Stimulated activated CD4-positive, alpha-beta T cell treated with anti-CD3 and anti-CD28 coated beads, Interleukin-12 subunit alpha, Interleukin-12 subunit beta, amount 100 ng/mL, for 48 hours (primary cell): ENCODE measurements at places on chromosomes 5 and 9.

GRCh38 chr9:1954238-1954637 is 60.9 kb upstream of the SMARCA2 start:
- DNase-seq, result no peak

DNA sequence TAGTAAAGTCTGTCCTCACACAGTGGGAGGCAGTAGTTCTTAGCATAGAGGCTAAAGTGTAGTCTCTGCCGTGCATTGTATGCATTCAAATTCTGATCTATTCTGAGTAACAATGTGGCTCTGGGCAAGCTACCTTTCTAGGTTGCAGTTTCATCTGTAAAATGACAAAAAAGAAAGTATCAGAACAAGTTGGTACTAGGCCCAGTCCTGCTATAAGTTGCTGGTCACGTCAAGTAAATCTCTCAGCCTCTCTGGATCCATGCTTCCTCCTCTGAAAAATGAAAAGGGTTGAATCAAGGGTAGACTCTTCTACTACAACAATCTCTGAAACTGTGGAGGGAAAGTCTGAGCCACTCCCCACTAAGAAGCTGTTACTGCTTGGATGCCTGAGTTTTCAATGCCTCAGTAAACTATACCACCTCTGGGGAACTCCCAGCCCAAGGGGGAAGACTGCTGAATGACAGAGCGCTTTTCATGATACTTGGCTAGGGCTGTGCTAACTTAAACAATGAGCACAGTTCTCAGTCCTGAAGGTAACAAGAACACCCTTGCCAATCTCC is 34.5 kb upstream of the SPARC start:
- no peak for DNase-seq

GRCh38 chr9:110101531-110102161 is 106.3 kb downstream of the C9orf152 start:
- no peak for DNase-seq

DNA sequence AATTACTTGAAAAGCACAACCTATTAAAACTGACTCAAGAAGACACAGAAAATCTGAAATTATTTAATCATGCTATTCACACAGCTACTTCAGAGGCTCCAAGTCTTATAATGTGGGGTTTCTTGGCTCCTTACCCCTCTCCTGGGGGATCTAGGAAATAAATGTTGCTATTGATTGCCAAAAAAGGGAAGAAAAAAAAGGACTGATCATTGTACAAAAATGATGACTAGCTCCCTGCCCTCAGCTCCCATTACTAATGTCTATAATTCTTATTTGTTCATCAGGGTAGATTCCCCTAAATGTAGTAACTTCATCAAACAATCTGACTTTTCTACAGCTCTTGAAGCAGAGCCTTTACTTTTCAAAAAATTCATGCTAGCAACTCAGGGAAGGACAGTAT is 3.3 kb upstream of the SMC5 start:
- DNase-seq, result no peak

DNA sequence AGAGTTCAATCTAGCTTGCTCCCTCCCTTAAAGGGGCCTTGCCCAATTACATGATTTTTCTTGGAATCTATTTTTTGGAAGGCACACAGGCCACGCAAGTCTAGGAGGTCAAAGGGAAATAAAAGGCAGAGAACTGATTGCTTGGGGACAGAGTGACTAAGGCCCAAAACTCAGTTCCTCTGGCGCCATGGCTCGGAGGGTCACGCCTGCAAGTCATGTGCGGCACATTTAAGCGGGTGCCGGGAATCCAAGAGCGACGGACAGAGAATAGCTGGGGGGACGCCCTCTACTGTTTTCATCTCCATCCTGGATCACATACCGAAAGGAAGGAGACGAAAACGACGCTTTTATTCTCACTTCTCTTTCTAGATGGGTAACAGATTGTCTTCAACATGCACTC is 78.6 kb downstream of the FREM1 start:
- no peak for DNase-seq

DNA sequence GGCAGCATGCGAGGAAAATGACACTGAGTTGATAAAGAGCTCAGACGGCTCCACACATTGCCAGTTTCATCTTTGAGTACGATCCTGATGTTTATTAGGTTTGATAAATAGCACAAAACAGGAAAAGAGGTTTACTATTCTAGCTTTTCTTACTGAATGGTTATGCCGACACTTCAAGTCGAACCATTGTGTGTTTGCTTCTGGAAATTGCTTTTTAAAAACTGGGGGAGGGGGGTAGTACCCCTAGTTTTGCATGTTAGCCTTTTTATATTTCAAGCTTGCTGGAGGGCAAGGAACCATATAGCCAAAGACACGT is 5.2 kb downstream of the PTCH1 start:
- no peak for DNase-seq

DNA sequence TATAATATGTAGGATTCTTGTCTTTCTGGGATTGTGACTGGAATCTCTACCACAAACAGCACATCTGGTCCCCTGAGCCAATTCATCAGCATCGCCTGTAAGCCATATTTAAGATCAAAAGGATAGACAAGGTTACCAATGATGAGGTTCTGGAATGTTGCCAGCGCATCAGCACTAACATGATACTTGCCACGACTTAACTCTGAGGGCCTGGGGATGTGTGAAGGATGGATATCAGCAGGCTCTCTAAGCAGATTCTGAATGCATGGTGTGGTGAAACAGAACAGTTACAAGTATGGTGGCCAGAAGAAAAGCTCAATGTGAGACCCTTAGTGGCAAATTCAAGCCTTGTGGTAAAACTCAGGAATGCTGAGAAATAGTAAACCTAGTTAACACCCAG is 143.0 kb downstream of the XRCC4 start:
- no peak for DNase-seq

GRCh38 chr5:179759581-179760551 is 27.2 kb downstream of the MAML1 start:
- no peak for DNase-seq

DNA sequence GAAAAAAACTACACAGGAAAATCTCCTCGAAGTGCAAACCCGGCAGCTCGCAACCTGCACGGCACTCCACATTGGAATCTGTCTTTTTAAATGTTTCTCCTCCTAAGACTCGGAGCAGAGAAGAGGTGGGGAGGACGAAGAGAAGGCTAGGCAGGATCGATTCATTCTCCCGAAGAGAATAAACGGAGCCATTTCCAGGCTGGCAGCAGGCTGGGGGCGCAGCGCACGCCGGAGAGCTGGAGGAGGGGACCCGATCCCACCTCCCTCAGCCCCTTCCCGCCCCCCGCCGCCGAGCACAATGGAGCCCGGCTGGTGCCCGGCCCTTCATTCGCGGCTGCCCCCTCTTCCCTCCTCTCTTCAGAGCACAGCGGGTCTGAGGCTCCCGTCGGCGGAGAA is 628 bp downstream of the HOMER1 start:
- no peak for DNase-seq

- DNase-seq, result no peak
Observed at GRCh38 chr5:167861129-167861927, 430.1 kb upstream of the WWC1 start.

DNA sequence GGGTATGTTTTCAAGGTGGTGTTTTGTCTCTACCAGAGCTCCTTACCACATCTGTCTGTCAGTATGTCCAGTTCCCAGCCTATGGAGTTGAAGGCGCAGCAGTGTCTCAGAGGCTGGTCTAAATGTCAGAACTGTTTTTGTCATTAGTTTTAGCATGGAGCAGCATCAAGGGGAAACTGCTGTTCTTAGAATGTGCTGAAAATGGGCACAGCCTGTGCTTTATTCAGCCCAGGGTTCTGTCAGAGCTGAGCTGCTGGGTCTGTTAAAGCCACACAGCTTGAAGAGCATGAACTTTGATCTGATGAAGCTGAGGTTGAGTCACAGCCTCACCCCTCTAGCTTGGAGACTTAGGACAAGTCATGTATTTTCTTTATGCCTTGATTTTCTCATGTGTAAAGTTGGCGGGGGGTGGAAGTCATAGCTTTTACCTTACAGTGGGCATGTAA is 71.9 kb downstream of the RALGPS1 start:
- DNase-seq, result peak; percentile 8

GRCh38 chr5:171308453-171309275 is at the start of gene TLX3:
Gene TLX3 (plus strand): TSS chr5:171309248. CDS start chr5:171309366, 118 bp downstream.
- DNase-seq, result no peak

DNA sequence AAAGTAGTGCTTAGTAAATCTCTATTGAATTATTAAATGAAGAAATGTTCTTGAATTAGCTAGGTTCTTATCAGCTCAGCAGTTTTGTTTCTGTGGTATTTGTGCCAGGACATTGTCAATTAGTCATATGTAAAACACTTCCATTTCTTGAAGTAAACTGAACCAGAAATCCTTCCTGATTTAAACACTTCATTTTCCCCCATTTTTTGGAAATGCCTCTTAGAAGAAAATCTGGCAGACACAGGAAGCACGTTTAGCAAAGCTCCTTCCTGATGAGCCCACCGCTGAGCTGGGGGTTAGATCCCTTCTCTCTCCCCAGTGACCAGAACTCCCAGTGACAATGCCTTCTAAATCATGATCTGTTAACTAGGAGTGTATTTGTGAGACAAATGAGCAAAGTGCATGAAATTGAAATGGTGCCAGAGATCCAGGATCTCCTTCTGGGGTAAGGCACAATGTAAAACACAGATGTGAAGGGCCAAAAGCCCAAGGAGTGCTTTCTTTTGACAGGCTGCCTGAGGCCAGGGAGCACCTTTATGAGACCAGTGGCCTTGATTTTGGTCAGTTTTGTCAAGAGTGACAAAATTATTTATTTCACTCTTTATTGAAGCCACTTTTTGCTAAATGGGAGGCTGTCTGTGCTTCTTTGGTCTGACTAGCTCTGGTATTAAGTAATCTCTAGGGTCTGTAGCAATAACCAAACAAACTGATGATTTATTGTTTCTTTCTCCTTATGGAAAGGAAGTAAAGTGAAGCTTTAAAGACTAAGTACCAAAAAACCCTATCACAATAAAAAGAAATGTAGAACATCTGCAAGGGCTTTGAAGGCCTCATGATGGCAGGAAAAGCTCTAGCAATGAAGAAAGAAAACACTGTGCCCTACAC is 25.5 kb upstream of the RUSC2 start:
- DNase-seq, result no peak

DNA sequence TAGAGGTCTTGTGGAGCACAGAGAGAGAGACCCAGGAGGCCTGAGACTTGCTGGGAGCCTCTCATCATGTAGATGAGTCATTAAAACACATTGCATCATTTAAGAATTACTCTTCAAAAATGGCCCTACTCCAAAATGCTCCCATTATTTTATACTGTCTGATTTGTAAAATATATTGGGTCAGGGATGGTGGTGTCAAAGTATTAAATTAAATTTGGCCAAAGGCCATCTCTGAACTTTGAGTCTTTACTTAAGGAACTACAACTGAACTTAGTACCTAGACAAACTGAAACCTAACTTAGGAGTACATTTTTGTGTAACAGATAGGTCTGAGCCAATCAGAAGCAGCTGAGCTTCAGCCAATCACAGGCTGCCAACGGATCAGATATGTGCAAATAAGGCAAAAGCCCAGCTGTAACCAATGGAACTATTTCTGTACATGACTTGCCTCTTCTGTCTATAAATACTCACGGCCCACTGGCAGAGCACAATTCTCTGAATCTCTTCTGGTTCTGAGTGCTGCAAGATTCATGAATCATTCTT is 657.2 kb downstream of the TLE1 start:
- no peak for DNase-seq

- no peak for DNase-seq
Observed at GRCh38 chr5:125044491-125045282, 298.2 kb upstream of the ZNF608 start.

DNA sequence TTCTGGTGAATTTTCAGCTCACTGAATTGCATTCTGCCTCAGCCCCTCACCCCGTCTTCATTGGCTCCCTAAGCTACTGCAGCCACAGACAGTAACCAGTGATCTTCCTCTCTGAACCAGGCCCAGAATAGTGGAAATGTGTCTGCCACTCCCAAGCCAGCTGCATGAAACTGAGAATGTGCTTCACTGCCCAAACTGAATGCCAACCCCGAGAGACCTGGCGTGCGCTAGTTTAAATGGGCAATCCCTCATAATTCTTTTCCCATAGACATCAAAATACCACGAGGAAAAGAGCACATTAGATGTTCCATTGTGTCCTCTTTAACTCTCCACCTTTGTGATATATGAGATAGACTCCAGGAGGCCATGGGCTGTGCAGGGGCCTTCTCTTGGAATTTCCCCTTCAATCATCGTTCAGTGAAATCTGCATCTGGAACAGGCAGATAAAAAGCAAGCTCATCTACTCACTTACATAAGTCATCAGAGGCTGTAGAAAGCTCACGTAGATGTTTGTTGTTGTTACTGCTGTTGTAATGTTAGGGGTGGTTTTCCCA is 320.2 kb downstream of the NFIB start:
- DNase-seq, result no peak

- no peak for DNase-seq
Observed at GRCh38 chr5:151890299-151890698, 34.4 kb downstream of the GLRA1 start.

DNA sequence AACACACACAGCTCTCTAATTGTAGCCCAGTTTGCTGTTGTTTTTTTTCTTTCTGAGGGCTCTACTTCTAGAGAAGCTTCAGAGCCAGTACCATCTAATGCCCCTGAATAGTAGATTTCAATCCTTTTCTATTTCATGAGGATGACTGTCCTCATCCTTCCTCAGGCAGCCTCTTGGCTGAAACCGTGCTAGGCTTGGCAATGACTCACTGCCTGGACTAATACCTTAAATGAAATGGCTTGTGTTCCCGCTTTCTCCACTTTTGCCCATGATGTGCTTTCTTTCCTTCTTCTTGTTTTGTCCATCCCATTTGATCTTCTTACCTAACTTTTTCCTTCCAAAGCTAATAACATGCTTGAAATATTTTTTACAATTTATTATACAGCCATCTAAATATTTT is 80.1 kb downstream of the ITGA1 start:
- no peak for DNase-seq

DNA sequence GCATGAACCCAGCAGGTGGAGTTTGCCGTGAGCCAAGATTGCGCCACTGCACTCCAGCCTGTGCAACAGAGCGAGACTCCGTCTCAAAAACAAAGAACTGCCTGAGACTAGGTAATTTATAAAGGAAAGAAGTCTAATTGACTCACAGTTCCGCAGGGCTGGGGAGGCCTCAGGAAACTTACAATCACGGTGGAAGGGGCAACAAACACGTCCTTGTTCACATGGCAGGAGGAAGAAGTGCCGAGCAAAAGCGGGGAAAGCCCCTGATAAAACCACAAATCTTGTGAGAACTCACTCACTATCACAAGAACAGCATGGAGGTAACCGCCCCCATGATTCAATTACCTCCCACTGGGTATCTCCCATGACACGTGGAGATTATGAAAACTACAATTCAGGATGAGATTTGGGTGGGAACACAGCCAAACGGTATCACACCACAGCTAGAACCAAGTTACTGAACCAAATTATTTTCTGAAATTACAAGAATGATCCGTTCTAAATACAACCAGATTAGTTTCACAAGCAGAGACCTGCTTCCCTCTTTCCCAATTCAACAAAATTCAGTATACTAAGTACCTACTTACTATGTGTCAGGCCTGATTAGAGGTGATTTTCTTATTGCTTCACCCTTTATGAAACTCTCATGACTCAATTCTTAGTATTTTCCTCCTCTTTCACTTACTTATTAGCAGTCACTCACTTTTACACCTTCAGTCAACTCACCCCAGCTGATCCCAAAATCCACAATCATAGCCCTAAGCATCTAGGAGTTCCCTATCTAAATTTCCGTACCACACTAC is 8.4 kb downstream of the UBTD2 start:
- peak; percentile 53 for DNase-seq

GRCh38 chr5:81842795-81843398 is 92.0 kb upstream of the SSBP2 start:
- DNase-seq, result no peak

GRCh38 chr9:73541923-73542322 is 390.3 kb downstream of the ANXA1 start:
- no peak for DNase-seq
